ENCODE measurements at places on chromosomes 12 and 14. TPM values are rescaled to one million over a fixed set of nuclear protein-coding genes. Genes with fewer than 3 reads are reported as not detected.

Gene TBX5
- total RNA-seq = 23.9 TPM

Gene NGB
- not detected for total RNA-seq

Gene GRIP1
- total RNA-seq = not detected

Gene ORAI1
- total RNA-seq = 4.9 TPM

Gene OTUB2
- total RNA-seq = 1.9 TPM

Gene PLCZ1
- not detected for total RNA-seq

Gene GLS2
- total RNA-seq = not detected

Gene IKBIP
- 125 TPM for total RNA-seq

Gene TMEM119
- 93.2 TPM for total RNA-seq

Gene SERPINA4
- not detected for total RNA-seq

Gene ACAD10
- 10.0 TPM for total RNA-seq

Gene LBHD2
- total RNA-seq = not detected

Gene PIANP
- total RNA-seq = not detected
